ENCODE measurements at places on chromosomes 6 and 20. TPM values are rescaled to one million over a fixed set of nuclear protein-coding genes. Genes with fewer than 3 reads are reported as not detected.

The TBC1D32 gene
- 48.4 TPM for total RNA-seq

The MUC22 gene
- total RNA-seq = not detected

The EFCAB8 gene
- total RNA-seq = not detected

The TMC2 gene
- 1.7 TPM for total RNA-seq

All from occipital lobe (tissue), 3 donors.